ENCODE measurements at places on chromosomes 7 and 10. TPM values are rescaled to one million over a fixed set of nuclear protein-coding genes. Genes with fewer than 3 reads are reported as not detected.
A peak's percentile ranks its signal among the peaks of the same experiment; 100 is the strongest.

- no peaks in the 10 kb centered on the region for H3K27me3 ChIP-seq
- peaks cover 22% of the 10 kb centered on the region for H3K4me1 ChIP-seq
- DNase-seq = peak; percentile 11
- no peak overlapping the region for H3K27ac ChIP-seq
Measured at GRCh38 chr10:44956717-44957706, 2.6 kb upstream of the RASSF4 start.

DNA sequence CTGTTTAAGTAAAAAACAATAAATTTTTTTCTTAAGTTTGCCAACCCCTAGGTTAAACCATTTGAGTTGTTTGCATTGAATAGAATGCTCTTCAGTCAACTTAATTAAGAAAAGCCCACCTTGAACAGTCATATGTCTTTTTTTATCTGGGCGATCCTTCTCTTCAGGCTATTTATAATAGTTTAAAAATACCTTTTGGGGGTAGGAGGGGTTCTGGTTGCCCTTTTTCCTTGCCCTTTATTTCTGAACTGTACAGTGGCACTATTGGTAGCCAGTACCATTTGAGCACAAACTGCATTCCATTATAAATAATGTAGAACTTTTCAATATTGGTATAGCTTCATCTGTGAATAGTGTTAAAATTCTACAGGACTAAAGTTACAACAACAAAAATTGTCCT lies 13.1 kb downstream of the CALU start:
- no peak overlapping the region for H3K4me3 ChIP-seq
- H3K27me3 ChIP-seq = no peaks in the 10 kb centered on the region
- DNase-seq = no peak
- H3K27ac ChIP-seq = no peak overlapping the region

GRCh38 chr10:87844837-87845623 lies 18.3 kb downstream of the KLLN start:
- no peak overlapping the region for H3K4me3 ChIP-seq
- H3K27ac ChIP-seq = no peak overlapping the region
- no peak for DNase-seq
- H3K27me3 ChIP-seq = no peaks in the 10 kb centered on the region
- H3K4me1 ChIP-seq = no peaks in the 10 kb centered on the region

GRCh38 chr10:78309536-78310237 lies 276.0 kb downstream of the RPS24 start:
- H3K27ac ChIP-seq = no peak overlapping the region
- DNase-seq = no peak
- H3K27me3 ChIP-seq = no peaks in the 10 kb centered on the region
- H3K4me1 ChIP-seq = no peaks in the 10 kb centered on the region

DNA sequence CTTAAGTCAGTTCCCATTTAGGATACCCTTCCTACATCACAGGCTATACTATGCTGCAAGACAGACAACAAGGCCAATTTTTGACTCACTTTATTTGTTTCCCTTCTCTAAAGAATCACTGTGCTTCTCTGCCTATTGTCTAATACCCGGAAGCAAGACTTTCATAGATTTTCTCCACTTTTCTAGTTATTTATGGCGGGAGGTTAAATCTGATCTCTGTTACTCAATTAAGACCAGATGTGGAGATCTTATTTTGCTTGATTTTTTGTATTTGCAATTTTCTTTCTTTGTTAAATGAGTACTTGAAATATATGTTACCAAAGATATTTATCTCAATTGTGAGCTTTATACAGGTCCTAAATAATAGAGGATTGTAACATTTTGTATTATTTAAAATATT lies 511.5 kb downstream of the ATRNL1 start:
- H3K4me1 ChIP-seq = no peaks in the 10 kb centered on the region
- no peak for DNase-seq
- no peaks in the 10 kb centered on the region for H3K36me3 ChIP-seq
- H3K4me3 ChIP-seq = no peak overlapping the region

DNA sequence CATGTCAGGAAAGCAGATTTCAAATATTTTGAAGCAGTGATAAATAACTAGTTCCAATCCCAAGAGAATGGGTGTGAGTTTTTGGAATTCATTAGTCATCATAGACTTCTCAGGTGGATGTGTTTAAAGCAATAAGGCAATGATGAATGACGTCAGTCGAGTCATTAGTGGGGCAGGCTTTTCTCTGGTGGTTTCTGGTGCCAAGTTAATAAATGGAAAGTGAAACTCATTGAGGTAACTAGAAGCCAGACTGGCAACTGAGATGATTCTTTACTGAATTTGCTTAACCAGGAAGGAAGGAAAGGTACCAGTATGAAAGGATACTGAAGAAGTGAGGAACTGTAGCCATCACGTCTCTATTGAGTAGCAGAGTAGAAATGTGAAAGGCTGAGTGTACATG lies 311.0 kb downstream of the GPAM start:
- no peak overlapping the region for H3K4me3 ChIP-seq
- H3K4me1 ChIP-seq = no peaks in the 10 kb centered on the region
- DNase-seq = no peak
- no peak overlapping the region for H3K27ac ChIP-seq

DNA sequence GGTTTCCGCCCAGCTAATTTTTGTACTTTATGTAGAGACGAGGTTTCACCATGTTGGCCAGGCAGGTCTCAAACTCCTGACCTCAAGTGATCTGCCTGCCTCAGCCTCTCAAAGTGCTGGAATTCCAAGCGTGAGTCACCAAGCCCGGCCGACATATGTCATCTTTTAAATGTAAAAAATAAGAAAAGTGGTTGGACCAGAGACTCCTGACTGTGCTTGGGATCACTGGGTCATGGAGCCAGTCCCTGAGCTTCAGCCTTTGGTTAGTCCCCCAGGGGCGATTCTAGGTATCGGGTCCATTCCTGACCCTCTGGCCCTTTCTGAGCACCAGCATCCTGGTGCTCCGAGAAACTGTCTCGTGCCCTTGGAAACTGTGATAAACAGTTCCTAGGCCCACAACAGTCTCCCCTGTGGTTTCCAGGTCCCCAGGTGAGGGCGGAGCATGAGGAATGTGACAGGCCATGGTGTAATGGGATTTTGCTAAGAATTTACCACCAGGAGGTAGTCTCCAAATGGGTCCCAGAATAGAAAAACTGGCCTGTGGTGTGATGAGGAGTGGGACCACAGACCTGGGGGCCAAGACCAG lies 32.8 kb downstream of the UBTD1 start:
- H3K4me1 ChIP-seq = no peaks in the 10 kb centered on the region
- H3K36me3 ChIP-seq = no peaks in the 10 kb centered on the region
- H3K27ac ChIP-seq = no peak overlapping the region
- DNase-seq = no peak
- H3K27me3 ChIP-seq = no peaks in the 10 kb centered on the region
- H3K4me3 ChIP-seq = no peak overlapping the region

CYP17A1 gene
- not detected for total RNA-seq

OR6B1 gene
- total RNA-seq = not detected

MYL10 gene
- not detected for total RNA-seq

ELFN1 gene
- total RNA-seq = 2.5 TPM

PLXNA4 gene
- 7.7 TPM for total RNA-seq

Data from spleen (tissue), 13 donors.